ENCODE measurements at places on chromosomes 1 and 21.

DNA sequence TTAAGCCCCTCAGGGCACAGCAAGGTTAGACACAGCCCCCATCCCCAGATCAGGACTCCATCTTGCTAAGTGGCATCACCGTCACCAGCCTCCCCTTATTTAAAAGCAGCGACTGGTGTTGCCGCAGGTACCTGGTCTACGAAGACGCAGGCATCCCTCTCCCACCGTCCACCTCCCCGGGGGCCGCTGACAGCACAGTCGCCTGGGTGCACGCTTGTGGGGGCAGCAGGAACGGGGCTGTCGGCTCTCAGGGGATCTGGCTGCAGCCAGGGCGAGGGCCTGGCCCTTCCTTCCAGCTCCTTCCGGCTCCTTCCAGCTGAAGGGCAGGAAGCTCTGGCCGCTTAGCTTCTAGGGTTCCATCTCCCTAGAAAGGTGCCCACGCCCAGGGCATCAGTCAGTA lies 17.6 kb upstream of the CCDC27 start:
- DNase-seq = no peak

- DNase-seq = no peak
Measured at GRCh38 chr1:163013826-163014600, 55.1 kb upstream of the RGS4 start.

DNA sequence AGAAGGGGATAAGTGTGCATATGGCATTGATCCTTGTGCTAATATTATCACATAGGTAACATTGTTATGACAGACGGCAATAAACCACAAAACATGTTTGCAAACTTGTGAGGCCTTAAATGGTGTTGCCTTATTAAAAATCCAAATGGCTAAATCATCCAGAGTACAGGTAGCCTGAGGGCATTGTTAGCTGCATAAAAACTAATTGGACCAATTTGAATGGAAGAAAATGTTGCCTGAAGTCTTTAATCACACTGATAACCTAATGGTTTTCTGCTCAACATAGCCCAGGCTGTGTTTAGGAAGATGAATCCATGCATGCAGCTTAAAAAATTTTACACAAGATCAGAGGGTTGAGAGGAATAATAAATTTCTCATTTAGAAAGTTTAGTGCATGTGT lies 19.4 kb upstream of the LRRC53 start:
- no peak for DNase-seq

DNA sequence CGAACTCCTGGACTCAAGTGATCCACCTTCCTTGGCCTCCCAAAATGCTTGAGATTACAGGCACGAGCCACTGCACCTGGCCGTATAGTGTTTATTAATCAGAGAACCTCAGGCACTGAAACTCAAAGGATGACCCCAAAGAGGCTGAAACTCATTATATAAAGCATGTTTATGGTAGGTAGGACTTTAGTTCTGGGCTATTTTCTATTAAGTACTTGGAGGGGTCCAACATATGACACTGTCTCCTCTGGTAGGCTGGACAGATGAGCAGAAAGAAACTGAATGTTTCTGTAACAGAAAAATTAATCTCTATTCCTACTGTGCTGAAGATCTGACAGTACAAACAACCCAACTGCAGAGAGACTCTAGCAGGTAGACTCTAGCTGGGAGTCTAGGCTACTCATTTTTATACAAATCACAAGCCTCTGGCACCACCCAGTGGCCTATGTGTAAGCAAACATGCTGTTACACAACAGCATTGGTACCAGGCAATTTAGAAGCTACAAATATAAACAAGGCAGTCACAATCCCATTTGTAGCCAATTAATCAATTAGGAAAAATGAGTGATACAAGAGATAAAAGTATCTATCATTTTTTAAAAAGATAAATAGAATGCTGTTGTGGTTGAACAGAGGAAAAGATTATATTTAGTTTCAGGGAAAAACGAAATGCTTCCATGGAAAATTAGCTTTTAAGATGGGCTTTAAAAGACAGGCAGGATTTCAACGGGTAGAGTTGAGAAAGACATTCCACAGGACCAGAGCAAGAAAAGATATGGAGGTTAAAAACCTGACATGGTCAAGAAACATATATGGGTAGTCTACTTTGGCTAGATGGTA lies 10.4 kb downstream of the DCAF8 start:
- peak; percentile 40 for DNase-seq

DNA sequence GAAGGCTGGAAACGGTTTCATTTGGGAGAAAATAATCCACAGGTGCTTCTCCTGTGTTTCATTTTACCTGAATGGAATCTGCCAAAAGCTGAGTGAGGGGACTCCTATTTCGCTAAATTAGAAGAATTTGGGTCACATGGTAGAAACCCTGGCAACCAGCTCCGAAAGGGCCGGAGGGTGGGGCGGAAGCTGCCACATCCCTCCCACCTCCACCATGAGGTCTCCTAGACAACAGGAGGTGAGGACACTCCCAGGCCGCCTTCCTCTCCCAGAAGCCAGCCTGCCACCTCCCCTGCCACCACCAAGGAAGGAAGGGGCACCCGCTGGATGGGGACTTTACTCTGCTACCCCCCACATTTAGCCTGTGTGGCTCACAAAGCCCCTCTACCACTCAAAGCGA lies 199.9 kb upstream of the ZC3H12A start:
- no peak for DNase-seq

DNA sequence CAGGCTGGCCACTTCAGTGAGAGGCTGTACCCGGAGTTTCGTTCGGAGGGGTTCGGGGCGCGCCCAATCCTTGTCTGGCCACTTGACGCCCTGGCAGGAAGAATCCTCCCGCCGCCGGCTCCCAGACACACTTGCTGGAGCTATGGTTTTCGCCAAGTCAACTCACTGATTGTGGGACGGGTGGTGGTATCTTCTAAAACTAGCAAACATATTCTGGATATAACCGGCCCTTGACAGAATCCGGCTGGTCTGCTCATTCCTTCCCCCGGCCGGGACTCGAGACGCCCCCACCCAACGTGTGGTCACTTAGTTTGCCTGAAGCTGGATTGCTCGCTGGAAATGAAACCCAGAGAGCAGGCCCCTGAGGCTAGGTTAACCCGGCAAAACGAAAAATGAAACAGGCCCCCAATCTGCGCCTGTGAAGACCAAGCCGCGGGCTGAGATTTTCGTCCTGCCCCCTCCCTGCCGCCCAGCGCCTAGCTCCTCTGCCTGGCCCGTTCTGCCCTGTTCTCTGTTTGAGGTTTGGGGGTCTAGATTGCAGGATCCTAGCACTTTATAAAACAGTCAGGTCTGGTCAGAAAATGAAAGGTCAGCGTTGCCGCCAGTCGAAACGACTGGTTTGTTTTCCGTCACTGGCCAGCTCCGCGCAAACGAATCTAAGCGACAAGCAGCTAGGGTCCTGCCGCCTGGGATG lies 4.6 kb downstream of the GFI1 start:
- DNase-seq = no peak

- no peak for DNase-seq
Measured at GRCh38 chr1:202244841-202245261, 51.3 kb downstream of the LGR6 start.

DNA sequence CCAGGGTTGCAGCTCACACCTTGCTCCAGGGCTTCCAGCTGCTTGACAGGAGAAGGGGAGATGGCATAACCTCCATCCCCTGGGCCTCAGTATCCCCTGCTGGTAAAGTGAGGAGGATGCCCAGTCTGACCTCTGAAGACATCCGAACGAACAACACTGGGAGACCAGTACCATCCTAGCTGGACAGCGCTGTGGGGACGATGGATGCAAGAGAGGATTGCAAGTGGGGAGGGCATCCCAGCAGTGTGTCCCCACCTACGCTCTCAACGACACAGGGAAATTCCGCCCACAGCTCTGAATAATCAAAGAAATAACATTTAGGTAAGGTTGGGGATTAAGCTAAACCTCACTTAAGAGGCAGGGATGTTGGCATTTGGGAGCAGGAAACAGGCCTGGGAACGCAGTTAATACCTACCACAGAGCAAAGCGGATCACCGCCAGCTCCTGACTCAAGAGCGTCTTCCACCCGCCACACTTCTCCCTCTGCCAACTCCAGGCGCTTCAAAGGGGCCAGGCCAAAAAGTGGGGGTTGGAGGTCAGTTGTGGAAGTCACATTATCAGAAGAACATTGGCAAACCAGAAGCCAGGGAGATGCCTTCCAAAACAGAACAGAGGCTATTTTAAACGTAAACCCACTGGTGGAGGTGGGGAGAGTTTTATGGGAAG lies 47.6 kb downstream of the SSBP3 start:
- DNase-seq = no peak

GRCh38 chr1:63917571-63918417 lies 144.0 kb downstream of the ROR1 start:
- DNase-seq = no peak

DNA sequence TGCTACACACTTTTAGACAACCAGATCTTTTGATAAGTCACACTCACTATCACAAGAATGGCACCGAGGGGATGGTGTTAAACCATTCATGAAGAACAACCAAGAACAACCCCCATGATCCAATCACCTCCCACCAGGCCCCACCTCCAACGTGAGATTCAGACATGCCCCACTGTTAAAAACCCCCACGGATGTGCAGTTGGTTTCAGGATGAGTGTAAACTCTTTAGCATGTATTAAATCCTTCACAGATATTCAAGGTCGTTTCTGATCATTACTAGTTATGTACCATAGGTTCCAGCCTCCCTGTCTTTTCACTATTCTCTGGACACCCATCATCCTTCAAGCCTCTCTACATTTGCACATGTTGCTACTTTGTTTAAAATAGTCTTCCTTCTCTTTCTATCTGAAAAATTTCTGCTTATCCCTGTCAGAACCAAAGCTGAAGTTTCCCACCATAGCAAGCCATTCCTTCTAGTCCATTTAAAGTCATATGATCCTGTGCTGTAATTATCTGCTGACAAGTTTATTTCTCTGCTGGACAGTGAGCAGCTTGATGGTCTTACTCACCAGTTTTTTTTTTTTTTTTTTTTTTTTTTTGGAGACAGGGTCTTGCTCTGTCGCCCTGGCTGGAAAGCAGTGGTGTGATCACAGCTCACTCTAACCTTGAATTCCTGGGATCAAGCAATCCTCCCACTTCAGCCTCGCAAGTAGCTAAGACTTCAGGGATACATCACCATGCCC lies 36.8 kb downstream of the MAP10 start:
- DNase-seq = no peak

DNA sequence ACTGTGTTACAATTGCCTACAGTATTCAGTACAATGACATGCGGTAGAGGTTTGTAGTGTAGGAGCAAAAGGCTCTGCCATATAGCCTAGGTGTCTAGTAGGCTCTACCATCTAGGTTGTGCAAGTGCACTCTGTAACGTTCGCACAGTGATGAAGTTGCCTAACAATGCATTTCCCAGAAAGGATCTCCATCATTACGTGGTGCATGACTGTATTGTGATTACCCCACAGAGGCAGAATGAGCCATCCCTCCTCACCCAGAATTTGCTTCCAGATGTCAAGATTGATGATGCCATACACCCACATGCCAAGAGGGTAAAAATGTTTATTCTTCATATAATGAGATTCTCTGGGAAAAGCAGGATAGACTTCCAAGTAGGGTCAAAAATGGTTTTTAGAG lies 199.3 kb upstream of the CTTNBP2NL start:
- no peak for DNase-seq

GRCh38 chr1:51086496-51087271 lies 15.3 kb upstream of the C1orf185 start:
- DNase-seq = no peak

DNA sequence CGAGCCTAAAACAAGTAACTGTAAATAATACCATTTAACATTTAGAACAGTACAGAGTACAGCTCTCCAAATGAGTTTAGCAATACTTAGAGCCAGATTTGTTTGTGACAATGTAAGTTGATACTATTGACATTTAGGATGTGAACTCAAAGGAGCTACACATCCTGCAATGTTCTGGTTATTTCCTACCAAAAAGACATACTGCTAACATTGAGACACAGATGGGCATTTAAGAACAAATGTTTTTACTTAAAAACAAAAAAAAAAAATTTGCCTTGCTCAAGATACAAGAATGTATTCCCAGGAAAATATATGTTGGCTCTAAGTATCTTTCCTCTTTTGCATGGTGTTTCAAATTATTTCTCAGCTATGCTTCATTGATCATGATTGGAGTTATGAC lies 1464.8 kb upstream of the PRMT6 start:
- DNase-seq = no peak
